ENCODE measurements at places on chromosomes 1 and 21.

DNA sequence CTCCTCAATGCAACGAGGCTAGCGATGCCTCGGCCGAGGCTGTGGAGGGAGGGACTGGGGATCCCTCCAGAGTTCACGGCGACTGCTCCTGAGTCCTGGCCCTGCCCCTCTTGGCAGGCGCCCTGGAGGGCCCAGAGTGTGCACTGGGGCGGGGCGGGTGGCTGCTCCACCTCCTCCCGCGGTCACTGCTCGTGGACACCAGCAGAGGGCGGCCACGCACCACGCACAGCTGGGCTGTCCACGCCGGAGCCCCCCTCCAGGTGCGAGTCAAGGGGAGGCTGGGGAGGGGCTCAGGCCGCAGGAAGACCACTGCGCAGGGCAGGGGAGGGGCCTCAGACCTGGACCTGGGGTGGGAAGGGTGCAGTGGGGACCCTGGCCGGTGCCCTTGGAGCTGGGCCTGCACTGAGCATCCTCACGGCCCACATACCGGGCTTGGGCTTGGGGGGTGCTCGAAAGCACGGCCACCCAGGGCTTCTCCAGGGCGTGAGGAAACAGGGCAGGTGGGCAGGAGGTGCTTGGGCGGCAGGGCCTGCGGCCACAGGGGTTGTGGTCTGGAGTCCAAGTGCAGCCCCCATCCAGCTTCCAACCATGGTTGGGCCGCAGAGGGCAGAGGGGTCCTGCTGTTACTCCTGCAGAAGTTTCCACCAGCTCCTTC, 20.6 kb upstream of the TTC34 start:
- DNase-seq, result no peak

GRCh38 chr1:221411283-221411682, 330.6 kb downstream of the DUSP10 start:
- no peak for DNase-seq

DNA sequence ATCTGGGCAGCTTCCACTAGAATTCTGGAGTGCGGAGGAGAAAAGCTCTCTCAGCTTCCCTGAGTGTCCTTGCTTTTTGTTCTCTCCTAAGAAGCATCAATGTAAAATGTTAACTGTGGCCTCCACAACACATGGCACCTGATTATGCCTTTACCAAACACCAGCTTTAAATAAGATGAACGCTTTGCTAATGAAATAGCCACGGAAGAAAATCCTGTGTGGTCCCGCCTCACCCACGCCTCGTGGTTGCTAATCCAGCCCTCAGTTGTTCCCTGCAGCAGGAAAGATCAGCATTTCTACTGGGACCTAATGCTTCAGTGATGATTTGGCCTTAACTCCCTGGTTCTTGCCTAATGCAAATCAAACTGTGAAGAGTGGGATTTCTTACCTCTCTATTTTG, 1.8 kb upstream of the ERG start:
- no peak for DNase-seq

GRCh38 chr1:26160527-26161414, 1.9 kb downstream of the FAM110D start:
- no peak for DNase-seq

DNA sequence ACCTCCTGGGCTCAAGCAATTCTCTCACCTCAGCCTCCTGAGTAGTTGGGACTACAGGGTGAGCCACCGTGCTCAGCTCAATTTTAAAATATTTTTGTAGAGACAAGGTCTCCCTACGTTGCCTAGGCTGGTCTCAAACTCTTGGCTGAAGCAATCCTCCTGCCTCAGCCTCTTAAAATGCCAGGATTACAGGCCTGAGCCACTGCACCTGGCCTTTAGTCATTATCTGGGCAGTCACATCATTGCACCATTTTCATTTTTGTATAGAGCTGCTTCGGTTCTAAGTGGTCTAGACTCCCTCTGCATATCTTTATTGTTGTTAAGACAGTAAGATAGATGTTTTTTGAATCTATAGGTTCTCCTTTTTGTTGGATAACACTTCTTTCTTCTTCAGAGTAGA, 39.9 kb downstream of the ATF3 start:
- DNase-seq, result no peak

GRCh38 chr1:35857830-35858229, 25.2 kb upstream of the AGO1 start:
- DNase-seq, result no peak

DNA sequence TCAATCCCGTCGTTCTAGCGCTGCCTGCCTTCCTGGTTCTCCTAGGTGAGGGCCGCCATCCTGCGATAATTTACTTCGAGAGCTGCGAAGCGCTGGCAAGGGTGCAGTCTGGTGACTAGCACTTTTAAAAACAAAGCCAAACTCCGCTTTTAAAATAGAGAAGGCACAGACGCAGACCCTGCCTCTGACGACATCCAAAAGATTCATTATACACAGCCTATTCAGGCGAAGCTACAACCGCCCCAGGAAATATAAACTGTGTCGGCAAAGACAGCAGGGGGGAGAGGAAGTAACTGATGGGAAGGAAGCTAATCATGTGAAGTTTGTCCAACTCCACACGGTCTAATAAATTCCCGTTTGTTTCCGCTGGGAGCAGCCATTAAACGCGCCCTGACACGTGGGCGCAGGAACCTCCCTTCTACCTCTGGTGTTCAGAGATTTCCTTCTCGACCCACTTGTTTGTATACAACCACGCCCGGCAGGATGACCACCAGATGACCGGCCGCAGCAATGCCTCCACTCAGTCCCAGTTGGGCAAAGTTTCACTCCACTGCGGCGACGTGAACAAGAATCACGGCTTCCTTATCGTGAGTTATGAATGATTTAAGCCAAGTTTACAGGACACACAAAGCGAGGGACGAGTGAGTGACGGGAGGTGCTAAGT, 1.3 kb downstream of the GNG12 start:
- DNase-seq, result no peak

- no peak for DNase-seq
These were observed 13.2 kb upstream of the C2CD2 start for GRCh38 chr21:41966872-41967621.

DNA sequence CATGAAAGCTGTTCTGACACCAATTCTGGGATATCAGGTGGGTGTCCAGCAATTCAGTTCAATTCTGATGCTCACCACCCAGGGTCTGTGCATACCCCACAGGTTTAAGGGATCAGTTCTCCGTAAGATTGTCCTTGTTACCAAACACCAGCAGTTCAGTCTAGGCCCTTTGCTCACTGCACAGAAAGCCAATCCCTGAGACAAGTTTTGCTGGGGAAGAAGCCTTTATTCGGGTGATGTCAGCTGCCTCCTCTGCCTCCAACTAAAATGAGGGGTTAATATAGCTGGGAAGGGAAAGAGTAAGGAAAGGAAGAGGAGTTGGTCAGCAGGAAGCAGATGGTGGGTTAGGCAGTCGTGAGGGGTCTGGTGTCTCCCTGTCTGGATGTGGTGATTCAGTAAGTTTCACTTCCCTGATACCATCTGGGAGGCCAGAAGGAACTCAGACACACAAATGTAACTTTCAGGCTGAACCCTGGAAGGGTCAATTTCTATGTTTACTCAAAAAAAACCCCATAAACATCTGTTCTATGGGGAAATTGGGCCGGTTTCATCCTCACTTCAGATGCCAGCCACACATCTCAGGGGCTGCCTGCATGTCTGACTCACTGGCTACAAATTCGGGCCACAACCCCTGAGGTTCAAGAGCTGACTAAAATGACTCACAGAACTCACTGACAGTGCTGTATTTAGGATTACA, 83.3 kb upstream of the PGBD5 start:
- no peak for DNase-seq

DNA sequence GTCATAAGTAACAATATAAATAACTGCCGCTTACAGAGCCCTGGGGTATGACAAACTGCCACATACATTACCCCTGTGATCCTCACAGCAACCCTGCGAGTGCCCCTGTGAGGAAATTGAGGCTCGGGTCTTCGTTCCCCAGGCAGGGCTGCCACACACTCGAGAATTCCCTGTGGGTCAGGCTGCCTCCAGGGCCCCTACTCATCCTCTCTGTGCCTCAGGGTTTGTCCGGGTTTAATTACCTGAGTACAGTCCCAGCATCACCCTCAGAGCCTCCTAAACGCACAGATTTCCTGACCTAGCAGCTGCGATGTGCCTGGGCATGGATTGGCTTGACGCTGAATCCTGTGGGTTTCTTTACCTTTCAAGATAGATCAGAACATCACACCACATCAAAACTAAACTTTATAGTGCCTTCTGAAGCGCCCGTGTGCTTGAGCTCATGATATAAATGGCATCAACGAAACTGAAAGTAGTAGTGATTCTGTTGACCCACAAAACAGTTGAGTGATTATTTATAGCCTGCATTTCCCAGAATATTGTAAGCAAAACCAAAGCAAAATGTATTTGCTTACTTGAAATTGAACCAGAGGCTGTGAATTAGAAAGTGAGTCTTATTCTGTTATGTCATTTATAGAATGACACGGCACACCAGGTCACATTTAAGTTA, 14.0 kb downstream of the SLC37A1 start:
- no peak for DNase-seq

- DNase-seq, result no peak
These were observed 42.8 kb downstream of the TYW3 start for GRCh38 chr1:74775735-74776134.

GRCh38 chr1:240402326-240402725, 209.6 kb downstream of the GREM2 start:
- no peak for DNase-seq

- DNase-seq, result no peak
These were observed 228.4 kb upstream of the DMRTA2 start for GRCh38 chr1:50651476-50652263.

DNA sequence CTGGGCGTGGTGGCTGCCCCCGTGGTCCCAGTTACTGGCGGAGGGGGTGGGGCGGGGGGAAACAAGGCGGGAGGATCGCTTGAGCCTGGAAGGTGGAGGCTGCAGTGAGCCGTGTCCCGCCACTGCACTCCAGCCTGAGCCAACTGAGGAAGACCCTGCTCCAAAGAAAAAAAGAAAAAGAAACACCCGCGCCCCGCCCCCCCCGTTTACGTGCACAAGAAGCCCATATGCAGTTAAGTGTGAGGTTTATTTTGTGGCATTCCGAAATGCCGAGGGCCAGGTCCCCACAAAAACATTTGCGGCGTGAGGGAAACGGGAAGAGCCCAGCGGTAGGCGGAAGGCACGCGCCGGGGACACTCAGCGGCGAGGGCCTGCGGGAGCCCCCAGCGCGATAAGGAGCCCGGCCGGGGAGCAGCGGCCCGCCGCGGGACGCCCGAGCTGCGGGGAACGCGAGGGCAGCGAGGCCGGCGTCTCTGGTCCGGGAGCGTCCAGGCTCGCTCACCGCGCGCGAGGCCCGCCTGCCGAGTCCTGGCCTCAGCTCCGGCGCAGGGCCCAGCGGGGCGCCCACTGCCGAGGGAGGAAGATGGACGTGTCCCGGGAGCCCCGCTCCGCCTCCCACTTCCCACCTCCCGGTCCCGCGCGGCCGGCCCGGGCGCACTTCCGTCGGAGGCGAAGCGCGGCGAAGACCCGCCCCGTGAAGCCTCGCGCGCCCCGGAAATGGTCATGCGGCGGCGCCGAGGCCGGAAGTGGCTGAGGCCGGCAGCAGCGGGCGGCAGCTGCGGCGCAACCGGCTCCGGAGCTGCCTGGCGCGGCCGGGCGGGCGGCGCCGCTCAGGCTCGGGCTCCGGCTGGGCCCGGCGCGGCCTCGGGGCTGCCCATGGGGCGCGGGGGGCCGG, at the start of gene TRAPPC10:
TSS of gene TRAPPC10 (plus strand) at position 731 of the 895 bp plus-strand sequence. CDS start 185 bp downstream, outside the sequence.
- peak; percentile 85 for DNase-seq

DNA sequence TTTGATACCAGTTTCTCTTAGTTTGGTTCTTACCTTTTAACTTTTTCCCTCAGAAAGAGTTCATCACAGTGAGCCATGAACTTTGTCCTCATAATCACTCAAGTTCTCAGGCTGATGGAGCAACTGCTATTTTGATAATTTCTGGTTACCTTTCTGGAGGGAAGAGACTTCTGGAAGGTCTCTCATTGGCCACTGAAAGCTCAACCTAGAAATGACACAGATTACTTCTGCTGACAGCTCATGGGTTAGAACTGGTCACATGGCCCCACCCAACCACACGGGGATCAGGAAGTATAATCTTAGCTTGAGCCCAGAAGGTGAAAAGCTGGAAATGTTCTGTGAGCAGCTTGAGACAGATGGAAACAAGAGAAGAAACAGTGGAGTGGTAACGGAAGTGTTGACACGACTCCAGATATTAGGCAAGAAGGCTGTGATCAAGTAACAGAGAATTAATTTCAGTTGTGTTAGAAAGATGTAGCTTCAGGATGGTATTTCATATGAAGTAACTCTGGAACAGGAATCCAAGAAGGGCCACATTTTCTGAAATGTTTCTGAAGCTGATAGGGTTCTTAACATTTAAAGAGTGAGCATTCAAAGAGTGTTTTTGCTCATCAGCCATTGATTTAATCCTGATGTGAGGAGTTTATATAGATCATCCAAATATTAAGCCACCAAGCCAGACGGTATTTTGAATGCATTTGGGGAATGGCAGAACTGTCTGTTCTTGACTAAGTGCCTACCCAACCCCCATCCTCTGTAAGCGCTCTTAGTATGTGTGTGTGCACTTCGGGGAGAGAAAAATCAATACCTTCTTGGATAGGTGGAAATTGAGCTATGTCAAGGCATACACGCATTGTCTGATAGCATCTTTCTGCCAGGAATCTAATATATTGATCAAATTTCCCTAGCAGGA, 21.9 kb upstream of the XPR1 start:
- DNase-seq, result no peak

GRCh38 chr1:160338580-160338979, 4.5 kb downstream of the COPA start:
- no peak for DNase-seq

GRCh38 chr21:45570071-45570470, 27.8 kb upstream of the SLC19A1 start:
- no peak for DNase-seq

DNA sequence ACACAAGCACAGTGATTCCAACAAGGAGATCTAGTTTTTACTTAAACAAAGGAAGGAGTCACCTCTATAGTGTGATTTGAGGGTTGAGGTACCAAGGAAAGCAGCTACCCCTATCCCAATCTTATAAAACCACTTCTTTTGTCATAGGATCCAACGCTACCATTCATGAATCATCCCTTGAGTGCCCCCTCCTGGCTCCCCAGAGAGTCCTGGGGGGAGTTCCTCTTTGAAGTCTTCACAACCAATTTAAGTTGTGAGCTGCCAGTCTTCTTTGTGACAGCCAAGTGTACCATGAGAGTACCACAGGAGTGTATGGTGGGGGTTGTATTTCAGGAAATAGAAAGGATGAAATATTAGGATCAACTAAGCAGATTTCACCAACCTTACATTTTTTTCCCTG, 39.1 kb upstream of the NHLH2 start:
- peak; percentile 1 for DNase-seq

Data from NCI-H187 (cell line).